ENCODE measurements at places on chromosomes 4 and X. TPM values are rescaled to one million over a fixed set of nuclear protein-coding genes. Genes with fewer than 3 reads are reported as not detected.

Gene RBM47
- total RNA-seq = 0.48 TPM

- no peaks in the 10 kb centered on the region for H3K4me1 ChIP-seq
- no peak overlapping the region for H3K4me3 ChIP-seq
- no peaks in the 10 kb centered on the region for H3K36me3 ChIP-seq
- H3K27ac ChIP-seq = no peak overlapping the region
Observed at GRCh38 chr4:7130621-7131211, 61.6 kb upstream of the SORCS2 start.

DNA sequence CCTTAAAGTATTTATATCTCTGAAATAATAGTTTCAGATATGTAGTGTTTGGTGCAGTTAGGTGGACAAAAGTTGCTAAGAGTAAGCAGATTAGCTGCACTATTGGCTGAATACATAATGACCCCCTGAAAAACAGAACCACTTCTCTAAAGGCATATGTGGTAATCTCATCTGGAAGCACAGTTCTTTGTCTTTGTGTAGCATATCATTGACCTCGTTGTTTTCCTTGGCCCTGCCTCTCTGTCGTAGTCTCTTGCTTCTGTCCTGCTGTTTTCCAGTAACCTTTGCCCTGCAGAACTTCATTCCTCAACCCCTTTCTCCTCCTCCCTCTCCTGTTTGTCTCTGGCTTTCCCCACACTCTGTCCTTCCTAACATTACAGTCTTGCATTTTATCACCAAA lies 41.4 kb downstream of the JADE3 start:
- no peaks in the 10 kb centered on the region for H3K27me3 ChIP-seq
- peak overlapping the region; percentile 73 for H3K27ac ChIP-seq
- H3K4me3 ChIP-seq = peak overlapping the region; percentile 17
- peaks cover 2% of the 10 kb centered on the region for H3K36me3 ChIP-seq

GRCh38 chrX:134747006-134747405 lies 88.7 kb upstream of the PLAC1 start:
- H3K4me3 ChIP-seq = no peak overlapping the region
- H3K27me3 ChIP-seq = no peaks in the 10 kb centered on the region
- no peak overlapping the region for H3K27ac ChIP-seq
- DNase-seq = no peak
- H3K4me1 ChIP-seq = peaks cover 15% of the 10 kb centered on the region
- H3K36me3 ChIP-seq = no peaks in the 10 kb centered on the region

DNA sequence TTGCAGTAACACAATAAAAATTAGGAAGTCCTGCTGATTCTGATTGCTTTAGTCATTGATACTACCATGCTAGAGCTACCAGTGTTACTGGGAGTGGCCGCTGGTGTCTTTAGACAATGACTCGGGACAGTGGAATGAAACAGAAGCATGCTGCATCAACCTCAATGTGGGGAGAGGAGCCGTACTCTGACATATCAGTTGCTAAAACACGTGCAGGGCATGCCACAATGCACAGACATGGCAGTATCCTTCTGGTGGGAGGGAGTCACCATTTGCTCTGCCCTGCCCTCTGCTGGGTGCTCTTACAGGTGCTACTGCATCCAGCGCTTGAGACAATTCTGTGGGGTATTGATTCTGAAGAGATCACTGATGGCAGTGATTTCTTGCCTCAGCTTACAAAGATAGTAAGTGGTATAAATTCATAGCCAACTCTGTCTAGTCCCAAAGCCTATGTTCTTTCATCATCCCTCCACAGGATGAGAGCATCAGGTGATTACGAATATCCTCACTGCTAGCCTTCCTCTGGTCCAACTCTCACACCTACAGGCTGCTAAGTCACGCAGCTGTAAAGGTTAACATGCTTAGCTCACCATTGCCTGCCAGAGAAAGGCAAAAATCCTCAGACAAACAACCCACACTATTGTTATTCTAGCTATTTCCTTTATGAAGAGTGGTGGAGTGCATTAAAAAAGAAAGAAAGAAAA lies 43.7 kb downstream of the NSG1 start:
- no peaks in the 10 kb centered on the region for H3K27me3 ChIP-seq
- DNase-seq = peak; percentile 59
- no peaks in the 10 kb centered on the region for H3K36me3 ChIP-seq
- H3K27ac ChIP-seq = peak overlapping the region; percentile 46
- H3K4me1 ChIP-seq = peaks cover 27% of the 10 kb centered on the region

Gene EREG
- not detected for total RNA-seq

GRCh38 chr4:26310264-26310663 lies 10.6 kb upstream of the RBPJ start:
- no peaks in the 10 kb centered on the region for H3K27me3 ChIP-seq
- H3K27ac ChIP-seq = no peak overlapping the region
- no peak for DNase-seq
- no peak overlapping the region for H3K4me3 ChIP-seq
- H3K36me3 ChIP-seq = peaks cover 8% of the 10 kb centered on the region
- H3K4me1 ChIP-seq = no peaks in the 10 kb centered on the region

- no peaks in the 10 kb centered on the region for H3K4me1 ChIP-seq
- no peak for DNase-seq
- no peaks in the 10 kb centered on the region for H3K36me3 ChIP-seq
Observed at GRCh38 chrX:103367502-103367901, 8.8 kb upstream of the BEX3 start.

DNA sequence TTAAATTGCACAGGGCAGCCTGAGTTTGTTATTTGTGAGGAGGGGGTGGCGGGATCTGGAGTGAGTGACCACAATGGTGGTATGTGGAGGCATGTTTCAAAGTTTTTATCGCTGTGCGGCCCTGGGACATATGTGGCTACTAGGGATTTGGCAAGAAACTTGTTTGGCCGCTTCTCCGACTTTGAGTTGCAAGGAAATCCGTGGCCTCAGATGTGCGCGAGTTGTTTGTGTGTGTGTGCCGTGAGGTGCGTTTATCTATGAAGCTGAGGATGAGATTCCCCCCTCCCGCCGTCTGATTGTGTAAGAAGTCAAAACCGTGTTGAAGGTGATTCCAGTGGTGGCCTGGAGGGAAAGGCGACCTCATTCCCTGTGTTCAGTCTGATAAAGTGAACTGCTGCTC lies 1.4 kb downstream of the JADE3 start:
- no peak for DNase-seq
- H3K27ac ChIP-seq = peak overlapping the region; percentile 40
- H3K4me1 ChIP-seq = peaks cover 19% of the 10 kb centered on the region
- H3K36me3 ChIP-seq = peaks cover 1% of the 10 kb centered on the region
- H3K4me3 ChIP-seq = peak overlapping the region; percentile 94
- peaks cover 13% of the 10 kb centered on the region for H3K27me3 ChIP-seq
